ENCODE measurements at places on chromosomes 16 and 17. TPM values are rescaled to one million over a fixed set of nuclear protein-coding genes. Genes with fewer than 3 reads are reported as not detected.

DNA sequence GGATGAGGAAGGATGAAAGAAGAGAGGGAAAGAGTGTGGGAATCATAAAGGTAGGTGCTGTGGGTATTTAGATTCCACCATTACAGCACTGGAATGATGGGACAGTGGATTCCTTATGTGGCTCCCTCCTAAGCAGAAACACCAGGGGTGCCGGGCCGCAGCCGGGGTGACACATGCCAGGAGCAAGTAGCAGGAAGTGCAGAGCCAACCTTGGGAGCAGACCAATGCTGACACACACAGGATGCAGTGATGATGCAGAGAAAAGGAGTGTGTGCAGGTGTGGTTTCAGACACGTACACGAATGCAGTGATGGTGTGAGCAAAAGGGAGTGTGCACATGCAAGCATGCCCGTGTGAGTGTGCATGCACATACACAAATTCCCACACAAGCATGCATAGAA, 338.0 kb downstream of the SLC39A11 start:
- H3K4me3 ChIP-seq = no peak overlapping the region
- no peak overlapping the region for H3K27ac ChIP-seq
- no peaks in the 10 kb centered on the region for H3K27me3 ChIP-seq

GRCh38 chr16:14302399-14303181, 231.5 kb downstream of the MRTFB start:
- H3K4me1 ChIP-seq = peaks cover 32% of the 10 kb centered on the region
- H3K36me3 ChIP-seq = no peaks in the 10 kb centered on the region

The KRTAP2-1 gene
- total RNA-seq = not detected

The GALK1 gene
- 26.4 TPM for total RNA-seq

The RAPGEFL1 gene
- 3.3 TPM for total RNA-seq

DNA sequence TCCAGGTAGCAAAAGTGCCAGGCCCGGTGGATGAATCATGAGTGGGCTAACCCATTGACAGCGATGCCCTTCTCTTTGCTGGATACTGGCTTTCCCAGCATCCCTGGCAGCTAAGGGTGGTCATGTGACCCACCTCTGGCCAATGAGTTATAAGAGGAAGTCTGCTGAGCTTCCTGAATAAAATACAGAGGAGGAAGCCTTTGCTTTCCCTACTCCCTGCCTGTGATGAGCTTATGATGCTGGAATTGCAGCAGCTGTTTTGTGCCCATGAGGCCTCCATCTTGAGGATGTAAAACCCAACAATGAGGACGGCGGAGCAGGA, 15.0 kb upstream of the ATP2A3 start:
- H3K36me3 ChIP-seq = no peaks in the 10 kb centered on the region
- DNase-seq = no peak
- no peak overlapping the region for H3K27ac ChIP-seq

The AURKB gene
- not detected for total RNA-seq

DNA sequence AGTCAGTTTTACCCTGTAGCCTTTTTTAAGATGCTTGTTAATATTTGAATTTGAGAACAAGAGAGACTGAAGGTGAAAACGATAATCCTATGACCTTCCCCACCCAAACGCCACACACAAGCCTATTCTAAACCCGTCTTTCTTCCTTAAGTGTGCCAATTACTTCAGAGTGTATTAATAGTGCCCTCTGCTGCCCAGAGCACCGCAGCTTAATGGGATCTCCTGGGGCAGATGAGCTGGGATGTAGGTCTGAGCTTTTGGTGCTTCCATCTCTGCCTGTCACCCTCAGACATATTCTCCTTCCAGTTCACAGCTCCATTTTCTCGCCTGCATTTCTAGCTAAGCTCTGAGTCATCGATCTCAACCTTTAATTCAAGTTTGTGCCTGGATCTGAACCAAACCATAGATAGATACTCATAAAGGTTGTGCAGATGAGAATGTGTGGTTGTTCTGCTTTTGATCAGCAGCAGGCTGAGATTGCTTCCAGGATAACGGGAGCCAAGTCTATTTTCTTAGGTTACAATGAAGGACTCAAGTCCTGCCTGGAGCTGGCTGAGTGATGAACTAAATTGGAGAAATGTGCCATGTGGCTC, 46.4 kb upstream of the CDH13 start:
- no peaks in the 10 kb centered on the region for H3K27me3 ChIP-seq
- no peak for DNase-seq
- no peak overlapping the region for H3K27ac ChIP-seq
- H3K36me3 ChIP-seq = no peaks in the 10 kb centered on the region
- H3K4me1 ChIP-seq = no peaks in the 10 kb centered on the region
- H3K4me3 ChIP-seq = no peak overlapping the region

- no peaks in the 10 kb centered on the region for H3K4me1 ChIP-seq
- no peak overlapping the region for H3K27ac ChIP-seq
- no peak for DNase-seq
- peaks cover 90% of the 10 kb centered on the region for H3K27me3 ChIP-seq
Observed at GRCh38 chr16:89014403-89015230, 37.6 kb upstream of the CBFA2T3 start.

DNA sequence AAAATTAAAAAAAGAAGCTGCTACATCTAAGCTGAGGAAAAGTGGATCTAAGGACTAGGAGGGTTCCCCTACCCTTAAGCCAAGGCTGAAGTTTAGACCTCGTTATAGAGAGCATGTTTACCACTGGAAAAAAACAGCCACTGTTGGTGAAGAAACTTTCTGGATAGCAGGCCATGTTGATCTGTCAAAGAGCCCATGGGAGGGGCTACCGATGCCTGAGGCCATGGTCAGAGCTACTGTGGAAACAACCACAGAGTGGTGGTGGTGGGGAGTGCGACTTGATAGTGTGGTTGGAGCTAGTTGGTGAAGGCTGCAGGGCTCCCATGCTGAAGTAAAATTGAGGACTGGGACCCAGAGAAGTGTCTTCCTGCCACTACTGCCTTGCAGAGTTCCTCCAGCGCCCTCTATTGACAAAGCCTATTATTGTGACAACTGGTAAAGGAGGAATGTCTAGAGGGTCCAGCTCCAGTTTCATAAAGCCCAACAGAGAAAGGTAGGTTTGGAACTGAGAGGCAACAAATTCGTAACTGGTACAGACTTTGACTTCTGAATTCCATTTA, 12.7 kb upstream of the FAM20A start:
- H3K4me3 ChIP-seq = no peak overlapping the region
- no peaks in the 10 kb centered on the region for H3K4me1 ChIP-seq
- no peak for DNase-seq
- no peak overlapping the region for H3K27ac ChIP-seq
- H3K36me3 ChIP-seq = no peaks in the 10 kb centered on the region
- no peaks in the 10 kb centered on the region for H3K27me3 ChIP-seq

DNA sequence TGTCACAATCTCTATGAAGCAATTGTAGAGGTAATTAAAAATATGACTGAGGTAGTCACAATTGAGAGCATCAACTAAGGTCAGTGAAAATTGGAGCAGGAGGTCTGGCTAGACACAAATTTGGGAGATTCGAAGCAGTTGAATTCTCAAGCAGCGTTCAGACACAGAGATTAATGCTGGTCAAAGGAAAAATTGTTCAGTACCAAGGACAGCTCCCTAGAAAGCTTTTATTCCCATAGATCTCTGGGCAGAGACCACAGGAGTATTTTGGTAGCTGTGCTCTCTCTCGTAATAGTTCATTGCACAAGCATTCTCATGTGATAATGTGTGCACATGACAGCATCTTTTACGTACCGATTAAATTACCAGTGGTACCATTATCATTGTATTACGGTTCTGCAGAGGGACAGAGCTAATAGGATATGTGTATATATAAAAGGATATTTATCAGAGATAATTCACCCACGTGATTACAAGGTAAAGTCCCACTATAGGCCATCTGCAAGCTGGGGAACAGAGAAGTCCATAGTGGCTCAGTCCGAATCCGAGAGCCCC, 387.5 kb upstream of the HSBP1 start:
- H3K4me1 ChIP-seq = no peaks in the 10 kb centered on the region
- H3K36me3 ChIP-seq = no peaks in the 10 kb centered on the region
- no peak overlapping the region for H3K27ac ChIP-seq

- H3K27me3 ChIP-seq = peaks cover 52% of the 10 kb centered on the region
- H3K4me3 ChIP-seq = no peak overlapping the region
- no peak overlapping the region for H3K27ac ChIP-seq
- no peaks in the 10 kb centered on the region for H3K36me3 ChIP-seq
Observed at GRCh38 chr17:28494445-28495188, 11.5 kb upstream of the FOXN1 start.
